ENCODE measurements at places on chromosomes 3 and 15.
A peak's percentile ranks its signal among the peaks of the same experiment; 100 is the strongest.

DNA sequence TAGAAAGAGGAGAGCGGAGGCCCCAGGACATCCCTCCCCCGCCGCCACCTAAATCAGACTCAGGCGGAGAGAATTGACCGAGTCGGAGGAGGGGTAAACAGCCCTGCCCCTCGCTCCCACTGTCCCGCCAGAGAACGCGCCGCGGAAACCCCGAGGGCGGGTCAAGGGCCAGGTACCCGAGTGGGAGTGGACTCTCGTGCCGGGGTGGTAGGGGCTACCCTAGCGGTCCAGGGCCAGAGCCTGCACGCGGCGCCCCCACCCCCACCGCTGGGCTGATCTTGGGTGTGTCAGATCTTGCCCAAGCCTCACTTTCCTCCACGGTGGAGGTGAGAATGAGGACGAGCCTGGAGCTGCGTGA is 19.0 kb downstream of the SPATA12 start:
- no peak for DNase-seq

DNA sequence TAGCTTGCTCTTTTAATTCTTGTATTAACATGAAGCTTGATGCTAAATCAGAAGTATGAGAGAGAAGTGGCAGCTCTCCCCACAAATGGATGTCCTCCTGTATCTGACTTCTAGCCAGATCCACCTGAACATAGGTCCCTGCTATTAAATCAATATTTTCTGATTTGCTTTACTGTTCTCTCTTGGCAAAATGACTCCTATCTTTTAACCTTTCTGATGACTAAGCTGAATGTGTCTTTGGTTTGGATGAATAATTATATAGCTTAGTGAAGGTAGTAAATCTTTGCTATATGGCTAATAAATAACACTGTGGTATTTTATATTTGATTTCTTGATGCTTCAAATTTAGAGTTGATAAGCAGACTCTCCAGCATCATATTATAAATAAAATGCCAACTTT is 28.3 kb upstream of the ARL14 start:
- no peak for DNase-seq

- DNase-seq: peak; percentile 78
Observed at GRCh38 chr3:29601861-29602585, 321.2 kb downstream of the RBMS3 start.

GRCh38 chr3:107848351-107848915 is 242.4 kb downstream of the CD47 start:
- DNase-seq: no peak

- no peak for DNase-seq
Observed at GRCh38 chr3:129235344-129235917, 14.0 kb upstream of the COPG1 start.

DNA sequence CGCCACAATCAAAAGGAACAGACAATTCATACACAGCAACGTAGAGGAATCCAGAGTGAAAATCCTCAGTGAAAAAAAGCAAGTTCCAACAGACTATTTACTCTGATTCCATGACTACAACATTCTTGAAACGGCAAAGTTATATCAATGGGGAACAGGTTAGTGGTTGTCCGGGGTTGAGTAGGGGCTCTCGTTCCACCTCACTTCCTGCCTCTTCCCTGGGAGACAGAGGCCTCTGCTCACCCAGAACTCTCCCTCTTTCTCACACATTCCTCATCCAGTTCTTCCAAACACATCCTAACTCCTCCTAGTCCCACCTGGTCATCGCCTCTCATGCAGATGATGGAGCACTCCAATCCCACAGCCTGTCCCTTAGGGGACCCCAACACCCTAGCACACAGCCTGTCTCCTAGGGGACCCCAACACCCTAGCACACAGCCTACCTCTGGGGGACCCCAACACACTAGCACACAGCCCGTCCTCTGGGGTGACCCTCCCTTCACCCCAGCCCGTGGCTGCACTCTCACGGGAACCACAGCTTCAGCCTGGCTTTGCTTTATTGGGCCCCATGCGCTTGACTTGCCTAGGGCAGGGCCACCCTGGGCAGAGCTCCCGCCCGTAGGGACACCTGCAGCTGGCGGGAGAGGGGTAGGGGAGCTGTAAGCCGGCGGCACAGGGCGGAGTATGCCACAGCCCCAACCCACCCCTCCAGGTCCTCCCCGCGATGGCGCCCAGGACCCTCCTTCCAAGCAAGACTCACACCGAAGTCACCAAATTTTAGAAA is 5.2 kb downstream of the OCA2 start:
- no peak for DNase-seq
